ENCODE measurements at places on chromosomes 5 and 9.

DNA sequence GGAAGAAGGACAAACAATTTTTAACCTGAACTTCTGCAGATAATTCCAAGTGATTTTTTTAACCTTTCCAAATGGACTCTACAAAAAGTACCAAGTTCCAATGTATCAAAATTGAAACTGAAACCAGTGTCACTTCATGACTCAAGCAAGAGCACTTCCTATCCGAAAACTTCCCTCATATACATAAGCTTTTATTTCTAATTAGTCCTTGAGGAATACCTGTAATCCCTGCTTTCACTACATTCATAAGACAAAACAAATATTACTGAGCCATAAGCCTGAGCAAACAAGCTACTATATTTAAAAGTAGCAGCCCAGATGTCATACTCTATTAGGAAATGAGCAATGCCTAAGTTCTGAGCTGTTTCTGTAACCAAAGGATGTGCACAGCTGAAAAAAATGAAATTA is 224.4 kb downstream of the EBF1 start:
- DNase-seq, result no peak

- DNase-seq, result no peak
Observed at GRCh38 chr5:60590172-60590571, 109.8 kb downstream of the DEPDC1B start.

DNA sequence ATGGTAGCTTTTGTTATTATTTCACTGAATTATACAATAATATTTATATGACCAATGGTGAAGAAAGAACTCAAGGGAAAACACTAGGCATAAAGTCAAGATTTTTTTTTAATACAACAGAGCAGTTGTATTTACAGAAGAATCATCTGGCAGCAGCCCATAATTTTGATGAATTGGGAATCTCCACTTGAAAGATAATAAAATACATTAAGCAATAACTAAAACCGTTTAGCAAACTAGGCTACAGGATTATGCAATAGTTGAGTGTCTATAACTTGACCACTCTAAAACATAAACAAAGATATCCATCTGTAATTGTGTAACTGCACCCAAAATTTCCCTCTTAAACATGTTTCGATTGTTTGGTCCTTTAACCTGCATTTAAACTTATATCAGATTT is 80.8 kb downstream of the SNCAIP start:
- DNase-seq, result no peak

GRCh38 chr9:101372327-101373118 is 12.3 kb downstream of the BAAT start:
- no peak for DNase-seq

- DNase-seq, result no peak
Observed at GRCh38 chr5:96288845-96289185, 144.2 kb downstream of the PCSK1 start.

GRCh38 chr9:1005043-1005667 is 28.7 kb downstream of the DMRT3 start:
- peak; percentile 18 for DNase-seq

GRCh38 chr9:114000063-114000454 is 78.0 kb downstream of the AMBP start:
- DNase-seq, result no peak

- no peak for DNase-seq
Observed at GRCh38 chr9:98413084-98413483, 157.6 kb upstream of the TBC1D2 start.

GRCh38 chr9:13165956-13166355 is 113.5 kb downstream of the MPDZ start:
- DNase-seq, result no peak

GRCh38 chr9:138051586-138052321 is 174.2 kb downstream of the CACNA1B start:
- DNase-seq, result no peak

GRCh38 chr9:93091453-93092081 is 4.5 kb upstream of the CARD19 start:
- peak; percentile 67 for DNase-seq

DNA sequence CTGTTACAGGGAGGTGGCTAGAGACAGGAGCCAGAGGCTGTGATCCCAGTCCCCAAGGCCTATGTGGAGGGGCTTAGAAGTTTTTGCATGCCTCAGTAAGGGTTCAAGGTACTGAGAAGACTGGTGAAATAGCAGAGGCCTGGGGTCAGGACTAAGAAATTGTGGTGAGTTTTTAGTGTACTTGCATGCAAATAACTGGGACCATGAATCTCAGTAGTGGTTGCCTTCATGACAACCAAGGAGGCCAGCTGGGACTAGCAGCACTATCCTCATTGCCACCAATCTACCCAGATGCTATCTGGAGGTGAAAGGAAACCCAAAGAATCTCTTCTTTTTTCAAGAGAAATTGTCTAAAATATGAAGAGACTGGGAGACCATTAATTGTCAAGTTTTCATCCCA is 395.1 kb downstream of the CETN3 start:
- no peak for DNase-seq

GRCh38 chr5:116885825-116886224 is 311.2 kb upstream of the SEMA6A start:
- no peak for DNase-seq

DNA sequence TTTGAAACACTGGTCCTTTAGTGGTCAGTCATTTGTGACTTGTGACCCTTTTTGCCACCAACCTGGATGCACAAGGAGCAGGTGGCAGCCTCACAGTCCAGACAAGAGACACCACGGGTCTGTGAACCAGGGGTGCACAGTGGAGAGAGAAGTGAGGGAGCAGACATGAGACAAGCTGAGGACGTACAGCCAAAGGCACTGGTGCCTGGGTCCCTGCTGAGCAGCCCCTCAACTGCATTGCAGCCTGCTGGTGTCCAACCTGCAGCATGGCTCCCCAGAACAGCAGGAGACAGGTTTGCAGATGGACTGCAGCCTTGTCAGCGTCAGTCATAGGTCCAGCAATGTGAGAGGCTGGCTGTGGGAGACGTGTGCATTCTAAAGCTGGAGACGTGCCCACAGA is 124.2 kb upstream of the FSTL4 start:
- no peak for DNase-seq

- DNase-seq, result no peak
Observed at GRCh38 chr9:37574241-37574721, 1.9 kb downstream of the FBXO10 start.

DNA sequence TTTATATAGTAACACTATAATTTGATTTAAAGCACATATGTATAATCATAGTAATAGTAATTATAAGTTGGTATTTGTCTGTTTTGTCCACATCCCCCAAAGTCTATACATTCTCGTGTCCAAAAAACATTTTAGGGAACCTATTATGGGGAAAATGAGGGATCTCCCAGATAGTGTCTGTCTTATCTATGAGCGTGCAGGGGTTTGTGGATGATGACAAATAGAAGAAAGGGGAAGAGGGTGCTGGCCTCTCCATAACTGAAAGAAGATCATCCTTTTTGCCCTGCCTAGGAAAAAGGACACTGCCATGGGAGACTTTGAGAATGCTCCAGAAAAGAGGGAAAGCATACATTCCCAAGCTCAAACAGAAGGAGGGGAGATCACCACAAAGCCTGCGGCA is 45.3 kb downstream of the C5orf22 start:
- DNase-seq, result no peak

GRCh38 chr5:14181299-14181968 is 38.3 kb downstream of the TRIO start:
- no peak for DNase-seq

- DNase-seq, result no peak
Observed at GRCh38 chr5:139670369-139671095, 22.4 kb downstream of the CXXC5 start.

GRCh38 chr5:153504726-153505125 is 14.3 kb downstream of the GRIA1 start:
- DNase-seq, result no peak

DNA sequence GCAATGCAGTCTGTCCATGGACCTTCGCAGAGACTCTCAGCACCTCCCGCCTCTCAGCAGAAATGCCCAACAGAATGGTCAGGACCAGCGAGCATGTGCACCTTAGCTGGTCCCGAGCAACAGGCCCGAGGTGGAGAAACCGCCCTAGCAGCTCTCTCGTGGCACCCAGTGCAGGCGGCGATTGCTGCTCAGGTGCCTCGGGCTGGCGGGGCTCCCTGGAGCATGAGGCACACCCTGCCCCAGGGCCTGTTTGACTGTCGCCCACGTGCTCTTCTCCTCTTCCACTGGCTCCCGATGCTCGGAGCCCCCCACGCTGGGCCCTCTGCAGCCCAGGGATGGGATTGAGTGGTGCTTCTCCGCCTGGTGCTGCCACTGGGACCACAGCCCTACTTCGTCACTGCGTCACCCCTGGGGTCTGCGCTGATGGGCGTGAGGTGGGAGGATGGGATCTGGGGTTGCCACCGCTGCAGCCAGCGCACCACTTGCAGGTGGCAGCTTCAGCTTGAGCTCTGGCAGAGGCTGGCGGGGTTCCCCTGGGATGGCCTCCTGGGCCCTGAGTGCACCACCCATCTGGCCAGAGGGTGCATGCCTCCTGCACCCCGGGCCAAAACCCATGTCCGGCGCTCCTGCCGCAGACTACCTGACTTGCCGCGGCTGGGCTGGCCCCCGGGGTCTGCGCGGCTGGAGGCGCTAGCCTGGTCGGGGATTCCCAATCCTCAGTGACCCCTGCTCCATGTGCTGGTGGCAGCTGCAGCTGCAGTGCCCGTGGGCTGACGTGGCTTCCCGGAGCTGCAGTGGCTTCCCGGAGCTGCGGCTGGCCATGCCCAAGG is 244.2 kb downstream of the FOXD4L6 start:
- DNase-seq, result no peak

DNA sequence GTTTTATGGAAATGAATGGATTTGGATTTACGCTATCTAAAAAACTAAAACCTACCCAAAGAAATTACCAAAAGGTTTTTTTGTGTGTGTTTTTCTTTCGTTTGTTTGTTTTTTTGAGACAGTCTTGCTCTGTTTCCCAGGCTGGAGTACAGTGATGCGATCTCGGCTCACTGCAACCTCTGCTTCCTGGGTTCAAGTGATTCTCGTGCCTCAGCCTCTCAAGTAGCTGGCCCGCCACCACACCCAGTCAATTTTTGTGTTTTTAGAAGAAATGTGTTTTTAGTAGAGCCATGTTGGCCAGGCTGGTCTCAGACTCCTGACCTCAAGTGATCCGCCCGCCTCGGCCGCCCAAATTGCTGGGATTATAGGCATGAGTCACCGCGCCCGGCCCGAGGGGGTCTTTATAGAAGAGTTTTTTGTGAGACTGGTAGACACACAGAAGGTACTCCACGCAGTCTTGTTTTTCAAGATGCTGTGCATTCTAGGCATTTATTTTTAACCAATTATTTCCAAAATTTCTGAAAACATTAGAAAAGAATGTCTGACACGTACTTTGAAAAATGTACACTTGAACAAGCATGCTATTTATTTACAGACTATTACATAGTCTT is 75.7 kb downstream of the NR6A1 start:
- no peak for DNase-seq

DNA sequence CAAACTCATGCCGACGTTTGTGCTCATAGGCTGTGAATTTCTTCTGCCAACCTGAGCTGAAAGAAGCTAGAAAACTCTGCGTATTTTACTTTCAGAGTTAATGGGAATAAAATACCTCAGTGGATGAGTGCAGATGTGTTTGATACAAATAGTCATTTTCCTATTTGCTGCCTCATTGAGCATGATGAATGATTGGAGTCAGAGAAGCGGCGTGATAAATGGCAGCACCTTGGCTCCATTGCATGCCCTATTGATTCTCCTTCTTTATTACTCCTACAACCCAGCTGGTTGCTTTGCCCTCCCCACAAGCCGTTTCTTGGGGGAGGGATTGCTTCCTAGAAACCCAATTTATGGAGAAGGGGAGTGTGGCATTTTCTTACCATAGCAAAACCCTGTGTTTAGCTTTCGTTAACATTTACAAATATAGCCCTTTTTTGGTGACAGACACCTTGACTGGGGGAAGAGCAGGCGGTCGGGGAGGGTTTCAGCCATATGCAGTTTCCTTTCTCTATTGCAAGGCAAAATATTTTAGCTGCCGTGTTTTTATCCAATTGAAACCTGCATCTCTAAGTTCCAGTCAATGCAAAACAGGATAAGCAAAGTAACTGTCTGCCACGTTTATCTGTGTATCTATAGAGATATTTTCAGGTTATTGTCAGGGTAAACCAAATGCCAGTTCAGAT is 93.1 kb upstream of the TBCA start:
- no peak for DNase-seq

DNA sequence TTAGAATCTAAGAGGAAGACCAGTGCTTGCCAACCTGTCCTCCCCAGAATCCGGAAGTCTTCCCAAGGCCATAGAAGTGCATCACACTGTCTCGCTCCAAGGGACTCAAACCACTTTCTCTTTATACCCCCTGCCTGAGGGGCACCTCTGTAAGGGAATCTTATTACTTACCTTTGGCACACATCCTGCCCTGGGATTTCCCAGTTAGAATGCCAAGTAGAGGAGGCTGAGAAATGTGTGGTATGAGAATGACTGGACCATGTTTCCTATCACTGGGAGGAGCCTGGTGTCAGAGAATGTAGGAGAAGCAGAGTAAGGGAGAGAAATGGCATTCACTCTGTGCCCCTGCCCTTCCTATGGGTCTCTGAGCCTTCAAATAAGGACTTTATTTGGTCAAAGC is 85.8 kb downstream of the AOPEP start:
- no peak for DNase-seq

DNA sequence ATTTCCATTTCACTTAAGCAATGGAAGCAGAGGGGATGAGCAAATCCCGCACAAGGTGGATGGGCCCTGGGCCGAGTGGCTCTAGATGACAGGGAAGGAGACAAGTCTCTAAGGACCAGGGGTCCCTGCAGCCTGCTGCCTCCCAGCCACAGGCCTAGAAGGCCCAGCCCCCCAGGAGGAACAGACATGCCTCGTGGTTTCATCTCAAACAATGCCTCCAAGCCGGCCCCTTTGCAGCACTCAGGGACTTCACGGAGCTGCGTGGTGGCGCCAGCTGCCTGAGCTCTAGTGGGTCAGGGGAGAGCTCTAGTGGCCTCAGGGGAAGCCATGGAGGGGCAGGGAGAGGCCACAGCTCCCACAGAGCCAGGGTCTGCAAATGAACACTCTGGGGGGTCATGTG is 48.8 kb downstream of the HABP4 start:
- DNase-seq, result no peak

DNA sequence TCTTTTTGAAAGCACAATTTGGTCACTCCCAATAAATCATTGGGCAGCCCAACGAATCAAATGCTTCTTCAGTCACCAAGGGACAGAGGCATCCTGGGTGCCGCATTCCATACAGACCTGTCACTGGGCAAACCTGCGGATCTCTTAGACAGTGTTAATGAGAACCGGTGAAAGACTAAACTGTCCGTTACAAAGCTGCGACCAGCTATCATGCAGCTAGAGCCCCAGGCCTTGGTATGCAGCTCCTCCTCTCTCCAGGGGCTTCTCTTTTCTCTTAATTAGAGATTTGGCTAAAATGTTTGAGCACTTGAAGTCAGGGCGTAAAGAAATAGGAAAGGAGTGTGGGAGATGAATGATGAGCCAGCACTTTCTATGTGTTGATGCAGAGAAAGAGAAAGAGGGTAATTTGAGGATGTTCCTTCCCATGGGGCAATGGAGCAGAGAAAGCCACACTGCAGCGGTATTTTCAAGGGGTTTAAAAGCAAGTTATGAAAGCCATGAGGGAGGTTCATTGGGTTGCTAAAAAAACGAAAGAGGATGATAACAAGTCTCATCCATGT is 175.3 kb downstream of the RFK start:
- DNase-seq, result no peak
